Stimulated activated CD4-positive, alpha-beta T cell treated with anti-CD3 and anti-CD28 coated beads, Interleukin-4, amount 100 ng/mL, for 1 hour (primary cell): ENCODE measurements at places on chromosomes 16 and 17.

DNA sequence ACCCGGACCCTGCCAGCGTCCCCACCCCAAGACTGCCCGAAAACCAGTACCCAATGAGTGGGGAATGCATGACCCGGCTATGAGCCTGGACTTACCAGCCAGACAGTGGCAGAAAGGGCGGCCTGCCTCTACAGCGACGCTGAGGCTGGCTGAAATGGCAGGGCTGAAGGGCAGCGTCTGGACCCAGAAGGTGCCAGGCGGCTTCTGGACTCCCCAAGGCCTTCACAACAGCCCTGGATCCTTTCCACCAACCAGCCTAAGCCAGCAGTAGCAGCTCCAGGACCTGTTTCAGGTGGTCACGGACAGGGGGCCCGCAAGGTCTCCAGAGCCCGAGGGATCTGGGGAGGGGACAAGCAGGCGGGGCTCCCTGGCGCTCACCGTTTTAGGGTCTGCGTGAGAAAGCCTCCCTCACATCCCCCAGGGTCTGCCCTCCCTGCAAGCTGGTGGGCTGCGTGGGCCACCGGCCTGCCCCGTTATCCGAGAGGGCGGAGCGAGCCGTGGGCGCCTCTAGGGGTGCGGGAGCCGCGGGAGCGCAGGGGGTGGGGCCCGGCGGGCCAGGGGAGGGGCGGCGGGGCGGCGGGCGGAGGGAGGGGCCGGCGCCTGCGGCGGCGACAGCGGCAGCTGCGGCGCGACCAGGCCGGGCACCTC is at the start of gene RIPOR1:
Gene RIPOR1 (plus strand): TSS at position 608 of the 648 bp plus-strand sequence. CDS start 9,618 bp downstream, outside the sequence.
- DNase-seq, result peak; percentile 55

DNA sequence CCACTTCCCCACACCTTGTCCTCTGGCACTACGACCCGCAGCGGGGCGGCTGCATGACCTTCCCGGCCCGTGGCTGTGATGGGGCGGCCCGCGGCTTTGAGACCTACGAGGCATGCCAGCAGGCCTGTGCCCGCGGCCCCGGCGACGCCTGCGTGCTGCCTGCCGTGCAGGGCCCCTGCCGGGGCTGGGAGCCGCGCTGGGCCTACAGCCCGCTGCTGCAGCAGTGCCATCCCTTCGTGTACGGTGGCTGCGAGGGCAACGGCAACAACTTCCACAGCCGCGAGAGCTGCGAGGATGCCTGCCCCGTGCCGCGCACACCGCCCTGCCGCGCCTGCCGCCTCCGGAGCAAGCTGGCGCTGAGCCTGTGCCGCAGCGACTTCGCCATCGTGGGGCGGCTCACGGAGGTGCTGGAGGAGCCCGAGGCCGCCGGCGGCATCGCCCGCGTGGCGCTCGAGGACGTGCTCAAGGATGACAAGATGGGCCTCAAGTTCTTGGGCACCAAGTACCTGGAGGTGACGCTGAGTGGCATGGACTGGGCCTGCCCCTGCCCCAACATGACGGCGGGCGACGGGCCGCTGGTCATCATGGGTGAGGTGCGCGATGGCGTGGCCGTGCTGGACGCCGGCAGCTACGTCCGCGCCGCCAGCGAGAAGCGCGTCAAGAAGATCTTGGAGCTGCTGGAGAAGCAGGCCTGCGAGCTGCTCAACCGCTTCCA is 2.6 kb downstream of the METTL26 start:
- DNase-seq, result no peak

DNA sequence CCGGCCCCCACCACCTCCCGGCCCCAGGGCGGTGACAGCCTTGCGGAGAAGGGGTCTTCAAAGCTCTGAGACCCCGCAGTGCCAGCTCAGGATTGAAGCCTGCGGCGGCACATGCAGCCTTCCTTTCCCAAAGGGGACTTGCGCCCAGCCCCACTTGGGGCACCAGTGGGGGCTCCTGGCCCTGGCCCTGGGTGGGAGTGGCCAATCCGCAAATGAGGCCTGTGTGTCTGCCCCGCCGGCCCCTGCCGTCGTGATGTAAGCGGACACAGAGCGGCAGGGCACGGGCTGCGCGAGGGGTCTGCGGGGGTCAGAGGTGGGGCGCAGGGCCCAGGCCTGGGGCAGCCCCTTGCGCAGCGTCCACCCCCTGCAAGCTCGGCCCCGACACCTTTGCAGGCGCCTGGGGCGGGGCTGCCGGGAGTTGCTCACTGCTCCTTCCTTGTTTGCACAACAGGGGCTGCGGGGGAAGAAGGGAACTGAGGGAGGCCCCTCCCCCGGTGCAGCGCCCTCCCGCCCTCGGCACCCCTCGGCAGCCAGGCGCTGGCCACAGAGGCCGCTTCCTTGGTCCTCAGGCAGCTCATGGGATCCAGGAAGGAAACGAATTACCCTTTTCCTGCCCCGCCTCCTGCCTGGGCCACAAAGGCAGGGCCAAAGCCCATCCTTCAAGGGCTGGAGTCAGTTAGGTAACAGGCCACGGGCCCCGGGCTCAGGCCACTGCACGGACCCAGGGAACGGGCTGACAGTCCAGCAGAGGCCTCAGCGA is 2.9 kb downstream of the SLC16A3 start:
- DNase-seq, result no peak

DNA sequence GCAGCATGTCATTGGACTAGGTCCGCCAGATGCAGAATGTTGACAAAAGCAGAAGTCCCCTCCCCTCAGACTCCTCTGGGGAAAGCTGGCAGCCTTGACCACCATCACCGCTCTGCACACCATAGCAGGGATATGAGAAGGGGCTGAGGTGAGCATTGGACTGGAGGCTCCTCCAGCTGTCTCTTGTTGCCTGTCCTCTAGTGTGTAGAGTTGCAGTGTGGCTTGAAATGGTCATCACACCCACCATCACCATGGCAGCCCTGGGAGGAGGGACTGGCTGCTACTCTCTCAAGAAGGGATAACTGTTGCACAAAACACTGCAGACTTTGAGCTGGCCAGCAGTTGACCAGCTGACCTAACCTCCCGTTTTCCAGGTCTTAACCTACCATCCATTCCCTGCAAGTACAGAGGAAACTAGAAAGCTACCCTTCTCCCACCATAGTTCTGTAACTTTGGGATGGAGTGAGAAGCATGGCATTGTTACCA is 38.3 kb downstream of the HLF start:
- no peak for DNase-seq

GRCh38 chr16:21628121-21628726 is 24.2 kb downstream of the IGSF6 start:
- no peak for DNase-seq

GRCh38 chr17:36105781-36106492 is 2.3 kb downstream of the CCL4 start:
- no peak for DNase-seq

GRCh38 chr17:9368631-9369030 is 207.0 kb downstream of the STX8 start:
- DNase-seq, result no peak

DNA sequence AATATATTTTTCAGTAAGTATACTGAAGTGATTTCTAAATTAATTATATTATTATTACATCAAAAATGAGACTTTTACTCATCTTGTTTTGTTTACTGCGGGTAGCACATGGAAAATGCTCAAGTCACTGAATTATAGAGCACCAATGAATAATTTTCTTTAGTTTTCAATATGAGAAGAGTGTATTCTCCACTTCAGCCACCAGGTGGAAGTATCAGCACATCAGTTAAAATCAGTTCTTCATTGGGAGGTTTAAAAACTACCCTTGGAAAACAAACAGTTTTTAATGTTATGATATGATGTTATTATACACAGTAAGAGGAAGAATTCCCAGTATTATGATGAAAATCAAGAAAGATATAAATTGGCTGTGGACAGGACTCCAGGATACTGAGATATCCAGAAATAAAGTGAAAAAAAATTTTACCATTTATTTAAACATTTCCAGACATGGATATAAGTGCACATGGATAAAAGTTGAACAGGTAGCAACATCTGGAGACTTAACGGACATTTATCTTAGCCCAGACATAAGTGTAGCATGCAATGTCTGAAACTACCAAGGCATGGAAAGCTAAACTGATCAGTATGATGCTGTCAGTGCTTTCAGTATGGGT is 467.3 kb downstream of the KCNJ2 start:
- DNase-seq, result no peak

- DNase-seq, result peak; percentile 74
Observed at GRCh38 chr17:50944054-50944901, 78.1 kb upstream of the TOB1 start.

DNA sequence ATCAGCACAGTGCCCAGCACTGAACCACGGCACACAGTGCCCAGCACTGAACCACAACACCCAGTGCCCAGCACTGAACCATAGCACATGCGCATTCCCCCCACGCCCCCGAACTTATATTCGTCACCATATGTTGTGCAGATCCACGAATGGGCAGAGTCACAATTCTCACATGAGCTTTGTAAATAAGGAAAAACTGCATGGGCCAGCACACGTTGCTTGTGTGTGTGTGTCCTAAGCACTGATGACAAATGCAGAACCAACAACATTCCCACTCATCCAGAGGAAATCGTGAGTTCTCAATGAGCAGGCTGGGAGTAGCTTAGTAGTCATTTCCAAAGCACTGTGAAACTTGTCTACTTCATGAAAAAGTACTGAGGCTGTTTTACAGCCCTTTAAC is 70.0 kb downstream of the ADCY9 start:
- no peak for DNase-seq
